ENCODE measurements at places on chromosomes 5 and 9. TPM values are rescaled to one million over a fixed set of nuclear protein-coding genes. Genes with fewer than 3 reads are reported as not detected.

DNA sequence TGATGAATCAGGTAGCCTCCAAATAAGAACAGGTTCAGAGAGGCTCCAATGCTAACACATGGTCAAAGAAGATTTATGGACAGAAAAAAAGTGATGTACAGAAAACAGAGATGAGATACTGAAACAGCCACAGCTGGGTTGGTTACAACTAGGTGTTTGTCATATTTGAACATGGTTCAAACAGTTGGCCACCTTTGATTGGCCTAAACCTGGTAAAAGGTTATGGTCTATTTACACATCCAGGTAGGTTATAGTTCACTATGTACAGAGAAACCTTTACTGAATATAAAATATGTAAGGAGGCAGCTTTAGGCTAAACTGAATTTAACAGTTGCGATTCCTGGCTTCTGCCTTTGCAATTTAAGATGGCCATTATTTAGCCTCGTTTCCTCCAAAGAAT is 134.0 kb upstream of the ZNF366 start:
- no peak overlapping the region for H3K4me3 ChIP-seq
- no peak for DNase-seq
- no peaks in the 10 kb centered on the region for H3K36me3 ChIP-seq
- H3K27ac ChIP-seq = no peak overlapping the region
- no peaks in the 10 kb centered on the region for H3K4me1 ChIP-seq

GRCh38 chr5:42691413-42691937 is 65.1 kb upstream of the CCDC152 start:
- peaks cover 6% of the 10 kb centered on the region for H3K4me1 ChIP-seq

SLC25A48 gene
- not detected for total RNA-seq

SHISAL2B gene
- not detected for total RNA-seq

ORM2 gene
- not detected for total RNA-seq

Measured in Calu3 (cell line).